ENCODE measurements at places on chromosomes 2 and 18. TPM values are rescaled to one million over a fixed set of nuclear protein-coding genes. Genes with fewer than 3 reads are reported as not detected.

PREPL gene
- 17.2 TPM for total RNA-seq

ANKRD23 gene
- 1.7 TPM for total RNA-seq

NYAP2 gene
- total RNA-seq = under 0.01 TPM

DSG1 gene
- total RNA-seq = not detected

GDF7 gene
- total RNA-seq = not detected

TOGARAM2 gene
- total RNA-seq = not detected

CAPN14 gene
- total RNA-seq = not detected

AQP12B gene
- total RNA-seq = not detected

CENPA gene
- total RNA-seq = 7.7 TPM

APLF gene
- 2.6 TPM for total RNA-seq

CDH7 gene
- total RNA-seq = not detected

CFAP221 gene
- total RNA-seq = not detected

TMEM163 gene
- 0.13 TPM for total RNA-seq

CXCR2 gene
- total RNA-seq = 0.24 TPM

HOXD4 gene
- not detected for total RNA-seq

POU3F3 gene
- total RNA-seq = 0.39 TPM

GKN2 gene
- total RNA-seq = not detected

All from epithelial cell of alveolus of lung (primary cell).